ENCODE measurements at places on chromosomes 7 and 10.

GRCh38 chr10:124077208-124077993, 16.0 kb downstream of the CHST15 start:
- DNase-seq = no peak

- no peak for DNase-seq
Observed at GRCh38 chr7:151768805-151769187, 108.1 kb downstream of the PRKAG2 start.

DNA sequence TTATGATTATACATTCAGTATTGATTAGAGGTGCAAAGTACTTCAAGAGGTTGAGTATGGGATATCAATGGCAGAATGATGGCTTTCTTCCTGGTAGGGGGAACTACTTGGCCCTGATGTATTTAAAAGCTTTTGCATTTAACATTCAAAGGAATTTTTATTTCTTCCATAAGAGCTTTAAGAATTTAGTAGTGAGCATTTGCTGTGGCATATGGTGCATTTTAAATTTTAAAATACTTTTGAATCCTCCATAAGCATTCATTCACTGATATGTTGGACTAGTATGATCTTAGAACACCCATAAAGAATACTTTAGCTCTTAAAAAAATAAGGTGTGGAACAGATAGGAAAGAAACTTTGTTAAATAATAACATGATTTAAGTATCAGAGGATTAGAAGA, 191.9 kb upstream of the PPP1R3A start:
- DNase-seq = no peak

DNA sequence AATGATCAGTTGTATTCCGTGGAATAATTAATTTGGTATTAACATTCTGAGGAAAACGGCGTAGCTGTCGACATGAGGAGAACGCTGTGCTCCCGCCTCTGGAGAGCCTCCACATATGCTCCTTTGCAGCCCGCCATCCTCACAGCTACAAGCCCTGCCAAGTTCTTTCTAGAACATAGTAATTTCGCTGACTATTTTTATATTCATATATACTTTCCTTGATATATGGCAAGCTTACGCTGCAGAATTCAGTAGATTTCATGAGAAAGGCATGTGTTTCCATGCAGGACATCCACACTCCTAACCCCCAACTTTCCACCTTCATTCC, 45.2 kb downstream of the TBXAS1 start:
- DNase-seq = no peak

GRCh38 chr7:2736411-2736914, 48.5 kb downstream of the AMZ1 start:
- DNase-seq = no peak

- no peak for DNase-seq
Observed at GRCh38 chr10:4093438-4093837, 308.4 kb upstream of the KLF6 start.

DNA sequence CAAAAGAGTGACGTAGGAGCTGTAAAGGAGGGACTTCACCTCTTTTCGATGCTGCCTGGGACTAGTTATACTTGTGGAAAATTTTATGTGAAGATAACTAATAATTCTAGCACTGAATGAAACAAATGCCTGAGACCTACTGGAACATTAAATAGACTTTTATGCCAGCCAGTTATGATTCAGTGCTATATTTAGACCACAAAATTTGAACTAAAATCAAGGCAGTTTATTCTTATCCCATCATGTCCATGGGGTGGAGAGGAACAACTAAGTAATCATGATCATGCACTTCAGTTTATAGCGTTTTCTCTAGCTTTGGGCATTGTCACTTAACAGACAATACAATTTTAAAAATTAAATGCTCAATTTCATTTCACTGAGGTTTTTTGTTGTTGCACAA, 76.7 kb downstream of the ZEB1 start:
- peak; percentile 10 for DNase-seq

DNA sequence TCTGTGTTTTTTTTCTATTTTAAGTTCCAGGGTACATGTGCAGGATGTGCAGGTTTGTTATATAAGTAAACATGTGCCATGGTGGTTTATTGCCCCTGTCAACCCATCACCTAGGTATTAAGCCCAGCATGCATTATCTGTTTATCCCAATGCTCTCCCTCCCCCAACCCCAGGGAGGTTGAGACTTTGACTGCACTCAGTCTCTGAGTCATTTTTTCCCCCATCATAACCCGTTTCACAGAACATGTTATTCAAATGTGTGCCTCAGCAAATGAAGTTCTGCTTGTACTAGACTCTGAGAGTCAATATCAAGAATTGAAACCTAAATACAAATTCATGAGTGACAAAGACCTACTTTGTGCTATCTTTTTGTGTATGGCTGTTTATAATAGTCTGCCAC, 70.0 kb upstream of the CYP26C1 start:
- peak; percentile 10 for DNase-seq

DNA sequence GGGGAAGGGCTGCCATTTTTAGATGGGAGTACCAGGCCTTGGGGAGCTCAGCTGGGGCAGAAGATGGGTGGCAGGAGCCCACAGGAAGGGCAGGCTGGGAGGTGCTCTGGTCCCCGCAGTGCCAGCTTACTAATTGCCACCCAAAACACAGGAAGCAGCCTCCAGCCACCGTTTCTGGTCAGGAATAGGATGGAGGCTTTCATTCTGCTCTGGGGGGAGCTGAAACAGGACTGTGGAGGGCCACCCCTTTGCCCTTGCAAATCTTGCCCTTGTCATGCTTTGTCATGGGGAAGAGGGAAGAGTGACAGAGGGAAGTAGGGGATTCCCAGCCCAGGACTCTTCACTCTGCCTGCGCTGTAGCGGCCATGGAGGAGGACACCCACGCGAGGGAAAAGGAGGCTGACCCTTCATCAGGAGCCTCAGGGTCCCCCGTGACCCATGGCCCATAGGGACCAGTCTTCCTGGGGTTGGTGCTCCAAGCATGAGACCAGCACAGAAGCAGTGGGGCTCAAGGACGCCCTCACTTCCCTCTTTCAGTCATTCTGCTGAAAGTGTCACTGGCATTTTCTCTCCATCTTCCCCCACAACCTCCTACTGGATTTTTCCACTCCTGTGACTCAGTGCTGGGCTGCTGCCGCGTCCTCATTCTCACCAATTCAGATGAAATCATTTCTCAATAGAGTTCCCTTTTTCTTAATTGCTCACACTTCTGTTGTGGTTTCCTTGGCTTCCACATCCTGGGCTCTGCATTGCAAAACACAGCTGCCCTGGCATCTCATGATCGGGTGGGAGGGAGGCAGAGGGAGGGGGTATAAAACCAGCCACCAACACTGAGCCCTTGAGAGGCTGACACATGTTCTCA, 61.9 kb downstream of the MKI67 start:
- DNase-seq = peak; percentile 78

DNA sequence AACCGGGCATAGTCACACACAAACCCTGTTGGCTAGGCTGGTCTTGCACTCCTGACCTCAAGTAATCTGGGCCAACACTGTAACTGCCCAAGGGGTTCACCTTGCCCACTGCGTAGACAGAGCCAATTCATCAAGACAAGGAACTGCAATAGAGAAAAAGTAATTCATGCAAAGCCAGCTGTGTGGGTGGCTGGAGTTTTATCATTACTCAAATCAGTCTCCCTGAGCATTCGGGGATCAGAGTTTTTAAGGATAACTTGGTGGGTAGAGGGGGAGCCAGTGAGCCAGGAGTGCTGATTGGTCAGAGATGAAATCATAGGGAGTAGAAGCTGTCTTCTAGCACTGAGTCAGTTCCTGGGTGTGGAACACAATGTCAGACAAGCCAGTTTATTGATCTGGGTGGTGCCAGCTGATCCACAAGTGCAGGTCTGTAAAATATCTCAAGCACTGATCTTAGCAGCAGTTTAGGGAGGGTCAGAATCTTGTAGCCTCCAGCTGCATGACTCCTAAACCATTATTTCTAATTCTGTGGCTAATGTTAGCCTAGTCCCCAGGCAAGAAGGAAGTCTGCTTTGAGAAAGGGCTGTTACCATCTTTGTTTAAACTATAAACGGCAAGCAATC, 15.6 kb upstream of the FXYD4 start:
- no peak for DNase-seq

DNA sequence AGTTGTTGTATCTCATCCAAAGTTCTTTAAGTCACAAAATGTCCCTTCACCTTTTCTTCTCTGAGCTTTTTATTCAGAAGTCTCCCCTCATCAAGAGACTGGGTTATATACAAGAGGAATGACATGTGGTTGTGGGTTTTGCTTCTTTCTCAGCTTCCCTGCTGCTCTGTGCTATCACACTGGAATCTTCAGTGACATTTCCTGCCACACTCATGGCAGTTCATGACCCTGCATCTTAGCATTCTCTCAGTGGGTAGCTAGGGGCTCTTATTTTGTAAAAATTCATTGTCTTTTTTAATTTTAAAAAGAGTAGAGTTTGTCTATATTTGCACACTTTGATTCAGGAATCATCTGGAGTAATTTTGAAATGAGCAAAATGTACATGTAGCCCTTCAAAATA, 236.9 kb upstream of the TMEM229A start:
- no peak for DNase-seq

DNA sequence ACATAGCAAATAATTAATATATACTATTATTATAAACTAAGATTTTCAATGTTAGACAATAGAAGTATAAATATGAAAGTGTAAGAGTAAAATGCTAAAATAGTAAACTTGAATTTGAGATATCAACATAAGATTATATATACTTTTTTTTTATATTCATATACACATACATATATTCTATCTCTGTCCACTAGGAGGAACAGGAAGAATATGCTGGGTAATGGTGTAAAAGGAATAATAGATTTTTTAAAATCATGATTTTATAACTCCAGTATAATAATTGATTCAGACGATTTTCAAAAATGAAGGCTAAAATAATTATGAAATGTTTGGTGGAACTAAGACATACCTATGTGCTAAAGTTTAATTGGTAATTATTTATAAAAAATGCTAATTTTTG, 37.7 kb downstream of the AGMO start:
- DNase-seq = no peak

- no peak for DNase-seq
Observed at GRCh38 chr10:88473989-88474883, 108.9 kb downstream of the RNLS start.

GRCh38 chr7:29327455-29327854, 132.9 kb downstream of the CHN2 start:
- no peak for DNase-seq

- no peak for DNase-seq
Observed at GRCh38 chr10:129956286-129956670, 7.8 kb downstream of the EBF3 start.

DNA sequence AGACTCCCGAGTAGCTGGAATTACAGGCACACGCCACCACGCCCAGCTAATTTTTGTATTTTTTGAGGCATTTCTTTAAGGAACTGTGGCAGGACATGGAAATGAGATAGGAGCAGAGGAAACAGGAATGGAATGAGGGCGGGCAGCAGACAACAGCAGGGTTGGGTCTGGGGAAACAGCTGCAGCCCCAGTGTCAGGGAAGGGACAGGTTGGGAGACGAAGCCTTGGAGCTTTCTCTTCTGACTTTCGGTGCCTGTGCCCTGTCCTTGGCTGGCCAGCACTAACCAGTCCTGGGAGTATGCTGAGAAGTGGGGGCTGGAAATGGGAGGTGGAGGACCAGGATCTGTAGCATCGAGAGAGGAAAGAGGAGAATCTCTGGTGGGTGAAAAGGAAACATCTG, 47.4 kb downstream of the ATOH7 start:
- peak; percentile 14 for DNase-seq

GRCh38 chr10:62633976-62634375, 170.5 kb upstream of the ADO start:
- no peak for DNase-seq

- DNase-seq = peak; percentile 92
Observed at GRCh38 chr10:61662794-61663259, at the start of gene CABCOCO1. Gene CABCOCO1 (plus strand): TSS chr10:61662929. CDS start chr10:61662973, 44 bp downstream.

DNA sequence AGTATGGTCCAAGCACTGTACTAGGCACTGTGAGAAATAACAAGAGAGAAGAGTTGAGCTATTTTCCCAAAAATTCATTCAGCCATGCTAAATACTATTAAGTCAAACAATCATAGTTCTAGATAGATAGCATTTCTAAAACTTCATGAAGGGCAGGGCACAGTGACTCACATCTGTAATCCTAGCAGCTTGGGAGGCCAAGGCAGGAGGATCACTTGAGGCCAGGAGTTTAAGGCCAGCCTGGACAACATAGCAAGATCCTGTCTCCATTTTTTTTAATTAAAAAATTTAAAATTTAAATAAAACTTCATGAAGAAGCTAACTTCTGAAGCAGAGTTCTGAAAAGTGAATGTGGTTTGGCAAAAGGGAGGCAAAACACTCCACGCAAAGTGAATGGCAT, 29.9 kb downstream of the USP54 start:
- no peak for DNase-seq

GRCh38 chr7:71254751-71255150, 122.8 kb downstream of the GALNT17 start:
- no peak for DNase-seq

- no peak for DNase-seq
Observed at GRCh38 chr10:66586073-66586472, 339.8 kb upstream of the LRRTM3 start.
